ENCODE measurements at places on chromosomes 1 and 21.
A peak's percentile ranks its signal among the peaks of the same experiment; 100 is the strongest.

- H3K36me3 ChIP-seq: peaks cover 14% of the 10 kb centered on the region
- no peak for DNase-seq
- no peak overlapping the region for H3K27ac ChIP-seq
- no peaks in the 10 kb centered on the region for H3K27me3 ChIP-seq
- H3K4me3 ChIP-seq: no peak overlapping the region
Measured at GRCh38 chr1:109069294-109069693, 6.5 kb downstream of the TAF13 start.

DNA sequence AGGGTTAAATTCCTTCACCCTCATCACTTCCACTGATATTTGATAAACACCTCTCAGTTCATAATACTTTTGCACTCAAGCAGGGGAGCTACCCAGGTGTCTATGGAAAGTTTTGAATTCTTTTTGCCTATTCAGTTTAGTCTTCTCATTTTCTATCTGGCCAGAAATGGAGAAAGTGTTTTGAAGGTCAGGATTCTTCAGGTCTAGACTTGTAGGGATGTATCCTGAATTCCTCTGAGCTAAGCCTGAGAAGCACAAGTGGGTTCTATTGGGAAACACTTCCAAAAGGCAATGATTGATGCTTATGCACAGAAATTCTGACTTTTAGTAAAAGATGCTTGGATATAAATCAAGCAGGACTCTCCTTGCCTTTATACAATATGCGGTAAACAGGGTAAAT lies 217.8 kb upstream of the HOOK1 start:
- H3K27ac ChIP-seq: peak overlapping the region; percentile 62
- no peak for DNase-seq
- H3K4me1 ChIP-seq: peaks cover 20% of the 10 kb centered on the region
- no peaks in the 10 kb centered on the region for H3K36me3 ChIP-seq
- no peaks in the 10 kb centered on the region for H3K27me3 ChIP-seq
- no peak overlapping the region for H3K4me3 ChIP-seq

- peak overlapping the region; percentile 31 for H3K4me3 ChIP-seq
- peak overlapping the region; percentile 94 for H3K27ac ChIP-seq
- H3K36me3 ChIP-seq: no peaks in the 10 kb centered on the region
- H3K27me3 ChIP-seq: no peaks in the 10 kb centered on the region
Measured at GRCh38 chr1:27011976-27012563, 580 bp downstream of the TENT5B start.

DNA sequence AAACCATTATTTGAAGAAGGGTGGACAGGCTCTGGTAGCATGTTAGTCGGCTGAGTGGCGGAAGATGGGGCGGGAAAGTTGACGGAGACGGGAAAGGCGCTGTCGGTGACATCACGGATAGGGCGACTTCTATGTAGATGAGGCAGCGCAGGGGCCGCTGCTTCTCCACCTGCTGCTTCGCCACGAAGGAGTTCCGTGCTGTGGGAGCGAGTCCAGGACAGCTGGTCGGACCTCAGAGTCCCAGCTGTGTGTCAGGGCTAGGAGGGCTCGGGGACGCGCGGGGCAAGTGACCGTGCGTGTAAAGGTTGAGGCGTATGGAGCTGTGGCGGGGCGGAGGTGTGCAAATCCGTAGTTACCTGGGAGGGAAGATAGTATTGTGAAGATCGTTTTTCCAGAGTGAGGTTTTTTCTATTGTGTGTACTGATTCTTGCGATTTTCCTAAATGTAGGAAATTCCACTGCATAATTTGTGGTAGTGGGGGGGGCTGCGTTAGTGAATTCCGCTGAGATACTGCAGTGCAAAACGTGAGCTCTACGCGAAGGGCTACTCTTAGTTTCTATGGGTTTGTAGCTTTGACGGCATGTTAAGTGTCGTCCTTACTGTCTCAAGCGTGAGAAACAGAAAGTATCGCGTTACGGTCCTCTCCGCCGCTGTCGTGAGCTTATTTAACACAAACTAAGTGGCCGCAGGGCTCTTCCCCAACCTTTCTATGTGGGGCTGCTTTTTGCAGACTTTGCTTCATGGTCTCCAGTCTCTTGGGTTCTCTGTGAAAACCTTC lies 111.2 kb upstream of the NBPF11 start:
- peaks cover 5% of the 10 kb centered on the region for H3K4me1 ChIP-seq
- H3K27ac ChIP-seq: no peak overlapping the region
- no peaks in the 10 kb centered on the region for H3K27me3 ChIP-seq
- H3K36me3 ChIP-seq: no peaks in the 10 kb centered on the region

DNA sequence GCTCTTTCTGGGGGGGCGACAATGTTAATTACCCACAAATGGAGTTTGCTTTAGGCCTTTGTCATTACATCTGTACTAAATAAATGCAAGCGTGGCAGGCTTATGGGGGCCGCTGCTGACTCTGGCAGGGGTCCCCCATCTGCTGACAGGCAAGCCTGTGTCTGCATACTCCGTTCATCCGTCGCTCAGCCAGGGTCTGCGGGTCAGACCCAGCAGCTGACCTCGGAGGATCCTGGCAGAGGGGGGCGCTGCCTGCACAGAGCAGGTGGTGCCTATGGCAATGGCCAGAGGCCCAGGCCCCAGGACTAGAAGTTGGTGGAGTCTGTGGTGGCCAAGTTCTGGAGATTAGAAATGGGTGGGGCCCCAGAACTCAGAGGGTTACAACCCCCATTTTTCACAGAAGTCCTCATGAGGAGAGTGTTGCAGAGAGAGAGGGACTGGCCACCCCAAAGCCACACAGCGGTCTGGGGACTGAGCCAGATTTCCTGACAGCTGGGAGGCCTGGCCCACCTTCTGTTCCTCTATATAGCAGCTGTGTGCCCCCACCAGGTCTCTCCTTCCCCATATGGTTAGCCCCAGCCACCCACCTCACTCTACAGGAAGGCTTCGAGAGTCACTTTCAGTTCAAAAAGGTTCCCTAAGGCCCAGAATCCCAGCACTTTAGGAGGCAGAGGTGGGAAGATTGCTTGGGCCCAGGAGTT lies 31.0 kb downstream of the TTC39A start:
- no peak for DNase-seq
- no peaks in the 10 kb centered on the region for H3K36me3 ChIP-seq
- no peaks in the 10 kb centered on the region for H3K27me3 ChIP-seq
- H3K27ac ChIP-seq: no peak overlapping the region
- no peak overlapping the region for H3K4me3 ChIP-seq

DNA sequence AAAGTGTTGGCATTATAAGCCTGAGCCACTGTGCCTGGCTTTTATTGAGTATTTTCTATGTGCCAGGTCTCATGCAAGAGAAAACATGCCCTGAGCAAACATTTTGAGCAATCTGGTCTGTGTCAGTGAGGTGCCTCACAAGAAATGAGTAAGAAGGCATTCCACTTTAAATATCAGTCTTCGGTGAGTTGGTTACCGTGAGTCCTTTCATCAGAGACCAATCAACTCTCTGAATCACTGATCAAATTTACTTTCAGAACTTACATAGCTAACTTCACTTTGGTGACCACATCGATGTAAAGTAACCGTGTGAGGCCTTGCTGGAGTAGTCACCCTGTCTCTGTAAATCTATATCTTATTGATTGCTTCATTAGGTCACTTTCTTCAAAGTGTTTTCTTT lies 14.3 kb upstream of the DDX59 start:
- H3K36me3 ChIP-seq: no peaks in the 10 kb centered on the region
- H3K27ac ChIP-seq: no peak overlapping the region
- DNase-seq: no peak
- H3K27me3 ChIP-seq: no peaks in the 10 kb centered on the region

DNA sequence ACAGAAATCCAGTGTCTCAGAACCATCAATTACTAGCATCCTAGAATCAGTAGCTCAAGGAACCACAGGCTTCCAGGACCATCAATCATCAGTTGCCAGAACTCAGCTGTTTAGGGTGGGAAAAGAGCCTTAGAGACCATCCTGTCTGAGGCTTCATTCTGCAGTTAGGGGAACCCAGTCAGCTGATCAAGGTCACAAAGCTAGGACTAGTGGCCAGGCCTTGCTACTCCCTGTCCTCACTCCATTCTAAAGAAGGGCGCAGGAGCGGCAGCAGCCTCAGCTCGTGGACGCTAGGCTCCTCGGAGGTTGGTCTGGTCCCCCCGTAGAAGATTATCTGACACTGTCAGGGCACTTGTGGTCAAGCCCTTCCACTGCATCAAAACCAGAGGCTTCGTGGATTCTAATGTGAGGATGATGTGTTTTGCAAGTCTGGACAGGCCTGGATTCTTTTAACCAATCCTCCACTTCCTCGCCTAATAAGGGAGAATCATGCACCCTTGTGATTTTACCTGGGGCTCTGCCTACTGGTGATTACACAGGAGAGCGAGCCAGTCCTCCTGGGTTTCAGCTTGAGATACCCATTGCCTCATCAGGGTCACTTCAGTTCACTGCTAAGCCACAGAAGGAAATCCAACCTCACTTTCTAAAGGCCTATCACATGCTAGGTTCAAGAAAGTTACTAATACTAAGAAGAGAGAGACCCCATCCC lies 41.7 kb upstream of the IFFO2 start:
- DNase-seq: no peak
- H3K4me1 ChIP-seq: peaks cover 11% of the 10 kb centered on the region
- no peak overlapping the region for H3K27ac ChIP-seq

- no peaks in the 10 kb centered on the region for H3K36me3 ChIP-seq
- no peak overlapping the region for H3K27ac ChIP-seq
- H3K4me1 ChIP-seq: peaks cover 4% of the 10 kb centered on the region
- DNase-seq: no peak
- H3K4me3 ChIP-seq: no peak overlapping the region
Measured at GRCh38 chr21:42118901-42119300, 47.8 kb downstream of the UMODL1 start.

DNA sequence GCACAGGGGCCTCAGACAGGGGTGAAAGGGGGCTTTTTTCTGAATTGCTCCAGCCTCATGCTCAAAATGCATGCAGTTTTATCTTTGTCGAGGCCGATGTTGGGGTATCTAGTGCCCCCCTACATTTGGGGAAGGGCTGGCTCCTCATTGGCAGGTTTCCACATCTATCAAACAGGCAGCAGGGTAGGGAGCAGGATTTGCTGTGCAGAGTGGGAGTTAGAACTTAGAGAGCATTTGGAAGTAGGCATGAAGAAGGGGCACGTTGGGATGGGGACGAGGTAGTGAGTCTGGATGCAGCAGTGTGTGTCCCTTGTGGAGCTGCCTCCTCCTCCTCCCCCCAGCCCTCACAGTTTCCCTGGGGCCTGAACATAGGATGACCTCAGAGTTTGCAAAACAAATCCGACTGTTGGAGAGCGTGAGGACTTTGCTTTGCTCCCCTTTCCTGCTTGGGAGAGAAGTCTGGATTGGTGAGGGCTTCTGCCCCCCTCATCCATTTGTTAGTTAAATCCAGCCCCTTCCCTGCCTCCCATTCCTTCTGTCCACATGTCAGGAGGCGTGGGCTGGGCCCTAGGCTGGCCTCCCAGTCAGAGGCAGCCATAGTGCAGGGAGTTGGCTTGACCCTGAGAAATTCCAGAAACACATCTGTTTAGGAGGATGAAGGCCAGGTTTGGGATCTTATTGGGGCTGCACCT lies 36.9 kb upstream of the GPR37L1 start:
- H3K27me3 ChIP-seq: no peaks in the 10 kb centered on the region
- DNase-seq: no peak
- no peak overlapping the region for H3K4me3 ChIP-seq
- H3K4me1 ChIP-seq: peaks cover 4% of the 10 kb centered on the region
- H3K36me3 ChIP-seq: no peaks in the 10 kb centered on the region

DNA sequence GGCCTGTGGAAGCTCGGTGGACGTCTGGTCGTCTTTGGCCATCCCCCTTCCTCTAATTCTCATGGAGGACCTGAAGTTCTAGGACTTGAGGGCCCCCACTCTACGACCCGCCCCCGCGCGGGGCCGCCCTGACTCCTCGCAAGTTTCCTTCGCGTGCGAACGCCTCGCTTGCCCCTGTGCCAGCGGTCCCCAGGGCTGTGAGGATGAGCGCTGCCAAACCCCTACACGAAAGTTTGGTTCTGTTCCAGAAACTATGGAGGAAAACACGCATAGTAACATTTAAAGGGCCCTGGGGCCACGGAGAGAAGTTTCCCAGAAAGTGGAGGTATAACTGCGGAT lies 304 bp upstream of the GNG12 start:
- no peak overlapping the region for H3K4me3 ChIP-seq
- peak overlapping the region; percentile 92 for H3K27ac ChIP-seq
- H3K36me3 ChIP-seq: no peaks in the 10 kb centered on the region

- H3K27me3 ChIP-seq: no peaks in the 10 kb centered on the region
- H3K4me3 ChIP-seq: no peak overlapping the region
- no peak for DNase-seq
- H3K4me1 ChIP-seq: peaks cover 3% of the 10 kb centered on the region
- no peak overlapping the region for H3K27ac ChIP-seq
Measured at GRCh38 chr1:35708441-35708921, 10.2 kb downstream of the C1orf216 start.

DNA sequence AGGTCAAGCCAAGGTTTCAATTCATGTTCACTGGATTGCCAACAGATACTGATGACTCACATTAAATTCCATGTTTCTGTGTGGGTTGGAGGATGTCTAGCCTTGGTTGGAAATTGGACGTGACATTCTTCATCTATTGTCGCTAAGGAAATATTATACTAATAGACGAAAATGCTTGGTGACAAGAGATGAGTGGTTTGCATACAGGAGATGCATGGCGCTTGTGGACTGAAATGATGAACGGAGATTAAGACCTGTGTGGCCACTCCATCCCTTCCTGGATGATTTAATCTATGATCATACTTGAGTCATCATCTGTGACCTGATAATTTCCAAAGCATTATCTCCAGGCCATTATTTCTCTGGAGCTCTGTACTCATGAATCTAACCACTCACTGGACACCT lies 97.0 kb upstream of the CD34 start:
- no peaks in the 10 kb centered on the region for H3K36me3 ChIP-seq
- no peak overlapping the region for H3K27ac ChIP-seq
- no peak for DNase-seq
- H3K4me3 ChIP-seq: no peak overlapping the region
- no peaks in the 10 kb centered on the region for H3K4me1 ChIP-seq
- H3K27me3 ChIP-seq: no peaks in the 10 kb centered on the region

DNA sequence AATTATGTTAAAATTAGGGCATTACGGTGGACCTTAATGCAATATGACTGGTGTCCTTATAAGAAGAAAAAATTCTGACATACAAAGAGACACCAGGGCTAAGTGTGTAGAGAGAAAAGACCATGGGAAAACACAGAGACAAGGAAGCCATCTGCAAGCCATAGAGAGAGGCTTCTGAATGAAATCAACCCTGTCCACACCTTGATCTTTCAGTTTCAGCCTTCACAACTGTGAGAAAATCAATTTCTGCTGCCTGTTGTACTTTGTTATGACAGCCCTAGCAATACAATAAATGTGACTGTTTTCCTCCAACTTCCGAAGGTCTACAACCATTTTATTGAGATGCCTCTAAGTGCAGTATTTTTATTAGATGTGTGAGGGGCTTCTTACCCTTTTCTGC lies 1407.2 kb downstream of the MRPL39 start:
- H3K27ac ChIP-seq: no peak overlapping the region
- H3K4me1 ChIP-seq: no peaks in the 10 kb centered on the region
- DNase-seq: no peak
- H3K27me3 ChIP-seq: no peaks in the 10 kb centered on the region
- no peaks in the 10 kb centered on the region for H3K36me3 ChIP-seq

- H3K4me3 ChIP-seq: no peak overlapping the region
- H3K4me1 ChIP-seq: peaks cover 7% of the 10 kb centered on the region
- H3K27me3 ChIP-seq: no peaks in the 10 kb centered on the region
- no peak overlapping the region for H3K27ac ChIP-seq
- DNase-seq: no peak
- no peaks in the 10 kb centered on the region for H3K36me3 ChIP-seq
Measured at GRCh38 chr1:42963378-42964043, 4.8 kb upstream of the SLC2A1 start.

- H3K4me3 ChIP-seq: no peak overlapping the region
- H3K27me3 ChIP-seq: no peaks in the 10 kb centered on the region
- no peak overlapping the region for H3K27ac ChIP-seq
- no peaks in the 10 kb centered on the region for H3K4me1 ChIP-seq
- no peaks in the 10 kb centered on the region for H3K36me3 ChIP-seq
- DNase-seq: no peak
Measured at GRCh38 chr1:50189369-50189768, 80.6 kb downstream of the ELAVL4 start.

All from thyroid gland (tissue), 4 donors.